Heart left ventricle (tissue), 16 donors: ENCODE measurements at places on chromosomes 3 and 15. TPM values are rescaled to one million over a fixed set of nuclear protein-coding genes. Genes with fewer than 3 reads are reported as not detected.

DNA sequence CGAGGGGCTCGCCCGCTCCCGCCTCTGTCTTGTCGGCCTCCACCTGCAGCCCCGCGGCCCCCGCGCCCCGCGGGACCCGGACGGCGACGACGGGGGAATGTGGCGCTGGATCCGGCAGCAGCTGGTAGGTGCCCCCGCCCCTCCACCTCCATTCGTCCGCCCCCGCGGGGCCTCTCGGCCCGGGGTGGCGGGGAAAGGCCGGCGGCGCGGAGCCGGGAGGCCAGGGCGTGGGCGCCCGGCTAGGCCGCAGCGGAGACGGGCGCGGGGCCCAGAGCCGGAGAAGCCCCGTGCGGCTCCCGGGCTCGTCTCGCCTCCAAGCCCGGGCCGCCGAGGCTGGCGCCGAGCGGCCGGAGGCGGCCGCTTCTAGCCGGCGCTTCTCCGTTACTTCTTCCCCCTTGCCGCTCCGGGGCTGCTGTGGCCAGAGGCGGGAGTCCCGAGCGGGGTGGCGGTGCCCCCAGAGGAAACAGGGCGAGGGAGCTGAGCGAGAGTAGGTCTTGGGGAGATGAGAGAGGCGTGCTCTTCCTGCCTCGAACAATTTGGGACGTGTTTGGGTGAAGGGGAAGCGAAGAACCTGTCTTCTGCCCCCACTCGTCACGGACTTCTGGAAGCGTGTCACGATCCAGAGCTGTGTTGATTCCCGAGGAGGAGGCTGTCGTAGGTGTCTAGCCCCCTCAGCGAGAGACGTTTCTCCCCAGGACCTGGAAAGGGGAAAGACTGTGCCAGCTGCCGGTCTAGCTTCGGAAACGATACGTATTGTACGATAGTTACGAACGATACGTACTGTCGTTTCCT is 555 bp downstream of the ATP11B start:
- DNase-seq = peak; percentile 40

- DNase-seq = no peak
These were observed 18.9 kb downstream of the PTH1R start for GRCh38 chr3:46896386-46896785.

DNA sequence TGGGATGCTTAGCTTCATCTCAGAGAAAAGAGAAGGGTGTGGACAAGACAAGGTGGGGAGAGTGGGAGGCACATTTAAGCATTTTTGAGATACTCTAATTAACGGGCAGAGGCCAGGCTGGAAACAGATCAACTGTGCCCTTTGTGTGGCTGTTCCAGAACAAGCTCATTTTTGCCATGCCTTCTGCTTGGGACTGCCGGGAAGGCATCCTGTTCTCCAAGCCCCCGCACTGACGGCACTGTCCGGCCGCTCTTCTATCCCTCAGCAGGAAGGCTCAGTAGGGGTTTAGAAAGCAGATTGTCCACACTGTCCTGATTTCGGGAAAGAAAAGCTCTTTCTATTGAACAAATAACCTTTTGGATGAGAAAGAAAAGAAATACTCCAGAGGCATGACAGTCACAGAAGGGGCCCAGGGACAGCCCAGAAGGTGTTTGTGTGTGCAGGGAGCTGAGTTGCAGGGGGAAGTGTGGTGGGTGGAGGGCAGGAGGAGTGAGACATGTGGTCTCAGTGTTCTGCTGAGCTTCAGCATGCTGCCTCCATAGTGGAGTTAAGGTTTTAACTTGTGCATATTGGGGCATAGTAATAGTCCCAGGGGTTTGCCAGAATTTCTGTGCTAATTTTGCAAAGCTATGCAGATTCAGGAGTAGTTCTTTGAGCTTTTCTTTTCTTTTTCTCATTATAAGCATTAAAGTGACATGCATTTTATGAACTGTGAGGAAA is 27.3 kb downstream of the SV2B start:
- DNase-seq = no peak

- no peak for DNase-seq
These were observed 282.5 kb downstream of the RPLP1 start for GRCh38 chr15:69735121-69735520.

- no peak for DNase-seq
These were observed 238.6 kb upstream of the TMC3 start for GRCh38 chr15:81612631-81613030.

- no peak for DNase-seq
These were observed 16.0 kb upstream of the PTX3 start for GRCh38 chr3:157420606-157421130.

FRMD4B gene
- polyA plus RNA-seq = 3.4 TPM

- no peak for DNase-seq
These were observed 69.9 kb downstream of the OXNAD1 start for GRCh38 chr3:16334909-16335308.

DNA sequence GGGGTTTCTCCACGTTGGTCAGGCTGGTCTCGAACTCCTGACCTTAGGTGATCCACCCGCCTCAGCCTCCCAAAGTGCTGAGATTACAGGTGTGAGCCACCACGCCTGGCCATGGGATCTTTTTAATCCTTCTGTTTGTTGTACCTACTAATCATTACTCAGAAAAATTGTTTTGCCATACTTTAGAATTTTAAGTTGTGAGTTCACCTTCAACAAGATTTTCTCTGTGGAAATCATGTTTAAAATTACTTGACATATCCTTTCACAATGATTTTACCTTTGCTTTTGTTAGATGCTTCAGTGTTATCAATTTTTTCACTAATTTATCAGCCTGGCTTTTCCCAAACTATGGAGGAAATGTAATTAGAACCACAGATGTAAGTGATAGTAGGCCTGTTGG is 11.6 kb upstream of the MECOM start:
- DNase-seq = no peak

NSMCE3 gene
- 6.6 TPM for polyA plus RNA-seq

GRCh38 chr3:128241741-128242140 is 88.5 kb downstream of the EEFSEC start:
- DNase-seq = no peak

MNS1 gene
- 0.46 TPM for polyA plus RNA-seq

ACTRT3 gene
- 0.27 TPM for polyA plus RNA-seq

DNA sequence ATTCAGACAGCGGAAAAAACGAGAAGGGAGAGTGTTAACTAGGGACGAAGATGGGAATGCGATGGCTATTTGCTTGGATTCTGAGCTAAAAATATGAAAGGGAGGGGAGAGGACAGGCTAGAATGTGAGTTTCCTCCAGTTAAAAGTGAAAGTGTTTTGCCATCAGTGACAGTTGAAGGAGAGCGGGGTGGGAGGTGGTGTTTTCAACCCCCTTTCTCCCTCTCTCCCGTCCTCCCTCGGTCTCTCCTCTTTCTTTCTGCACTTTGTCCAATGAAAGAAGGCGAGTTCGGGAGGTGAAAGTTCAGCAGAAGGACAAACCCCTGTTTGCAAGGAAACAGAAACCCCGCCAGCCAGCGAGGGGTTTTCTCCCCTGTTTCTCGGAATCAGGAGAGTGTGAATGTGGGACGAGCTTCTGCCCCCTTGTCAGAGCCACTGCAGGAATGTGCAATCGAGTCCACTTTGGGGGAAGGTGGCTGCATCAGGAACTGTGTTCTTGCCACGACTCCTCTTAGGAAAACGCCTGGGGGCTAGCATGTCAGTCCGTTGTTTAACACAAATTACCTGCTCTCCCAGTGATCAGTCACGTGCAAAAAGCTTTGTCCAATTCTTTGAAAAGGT is 975 bp upstream of the FOXP1 start:
- peak; percentile 34 for DNase-seq

GRCh38 chr3:86990012-86990733 is 776 bp downstream of the VGLL3 start:
- DNase-seq = peak; percentile 62

GRCh38 chr15:23857028-23857641 is 170.0 kb upstream of the NDN start:
- no peak for DNase-seq

RLBP1 gene
- polyA plus RNA-seq = not detected

TP63 gene
- 0.11 TPM for polyA plus RNA-seq

DNA sequence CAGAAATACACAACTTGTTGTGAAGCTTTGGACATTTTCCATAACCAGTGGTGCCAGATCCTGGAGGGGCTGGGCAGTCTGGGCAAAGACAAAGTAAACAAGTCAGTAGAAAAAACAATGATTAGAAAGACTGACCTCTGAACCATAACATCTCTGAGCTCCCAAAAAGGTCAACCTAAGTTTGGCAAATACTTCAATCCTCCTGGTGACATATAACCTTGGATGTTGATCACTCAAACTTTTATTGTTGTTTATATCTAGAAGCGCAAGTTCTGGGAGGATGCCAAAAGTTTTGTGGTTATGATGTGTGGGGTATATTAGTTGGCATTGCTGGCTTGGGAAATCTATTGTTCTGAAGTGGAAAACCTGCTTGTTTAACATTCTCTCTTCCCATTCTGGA is 257.7 kb downstream of the DIPK2A start:
- no peak for DNase-seq
